Activated naive CD8-positive, alpha-beta T cell treated with anti-CD3 and anti-CD28 coated beads, Interleukin-2, amount 50 U/mL, for 16 hours (primary cell): ENCODE measurements at places on chromosomes 7 and 10.

DNA sequence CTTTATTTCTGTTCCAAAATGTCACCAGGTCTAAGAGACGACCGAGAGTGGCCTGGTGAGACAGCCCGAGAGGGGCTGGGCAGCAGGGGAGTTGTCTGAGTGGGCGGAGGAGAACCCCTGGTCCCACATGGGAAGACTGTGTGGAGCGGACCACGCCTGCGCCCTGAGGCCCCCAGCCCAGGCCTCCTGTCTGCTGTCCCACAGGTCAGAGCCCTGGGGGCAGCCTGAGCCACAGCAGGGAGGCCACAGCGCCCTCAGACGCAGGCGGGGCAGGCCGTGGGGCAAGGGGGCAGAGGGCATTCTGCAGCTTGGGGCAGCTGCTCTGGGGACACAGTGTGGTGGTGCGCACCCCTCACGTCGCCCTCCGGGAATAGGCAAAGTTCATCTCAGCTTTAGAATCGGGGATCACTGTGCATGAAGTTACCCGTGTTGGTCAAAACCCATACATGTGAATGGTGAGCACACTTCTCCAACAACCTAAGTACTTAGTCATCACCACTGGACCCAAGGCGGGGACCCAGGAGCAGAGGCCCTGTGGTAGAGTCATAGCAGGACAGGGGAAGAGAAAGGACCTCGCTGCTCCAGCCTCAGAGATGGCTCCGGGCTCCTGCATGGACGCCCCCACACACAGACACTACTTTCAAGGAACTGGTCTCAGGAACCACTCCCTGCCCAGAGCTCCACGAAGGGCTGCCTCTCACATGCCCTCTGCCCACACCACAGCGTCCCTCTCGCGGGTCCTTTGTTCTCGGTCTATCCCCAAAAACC is 214.7 kb downstream of the ELFN1 start:
- no peak for DNase-seq

GRCh38 chr10:9834434-9834833 is 1183.2 kb upstream of the CELF2 start:
- DNase-seq: no peak

DNA sequence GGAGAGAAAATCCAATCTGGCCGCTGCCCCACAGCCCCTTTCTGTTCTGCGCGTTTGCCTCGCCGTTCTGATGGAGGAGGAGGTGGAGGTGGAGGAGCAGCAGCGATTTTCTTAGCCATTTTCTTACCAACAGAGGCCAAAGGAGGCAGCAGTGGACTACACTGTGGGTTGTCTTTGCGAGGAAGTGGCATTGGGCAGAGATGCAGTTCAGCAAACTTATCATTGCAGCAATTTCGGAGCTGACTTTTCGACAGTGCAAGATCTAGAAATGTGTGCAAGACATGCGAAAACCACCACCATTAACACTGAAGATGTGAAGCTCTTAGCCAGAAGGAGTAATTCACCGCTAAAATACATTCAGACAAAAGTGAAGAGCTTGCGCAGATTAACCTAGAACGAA is 1.9 kb upstream of the ARL4A start:
- no peak for DNase-seq

GRCh38 chr7:92057375-92057774 is 76.9 kb downstream of the CYP51A1 start:
- no peak for DNase-seq

DNA sequence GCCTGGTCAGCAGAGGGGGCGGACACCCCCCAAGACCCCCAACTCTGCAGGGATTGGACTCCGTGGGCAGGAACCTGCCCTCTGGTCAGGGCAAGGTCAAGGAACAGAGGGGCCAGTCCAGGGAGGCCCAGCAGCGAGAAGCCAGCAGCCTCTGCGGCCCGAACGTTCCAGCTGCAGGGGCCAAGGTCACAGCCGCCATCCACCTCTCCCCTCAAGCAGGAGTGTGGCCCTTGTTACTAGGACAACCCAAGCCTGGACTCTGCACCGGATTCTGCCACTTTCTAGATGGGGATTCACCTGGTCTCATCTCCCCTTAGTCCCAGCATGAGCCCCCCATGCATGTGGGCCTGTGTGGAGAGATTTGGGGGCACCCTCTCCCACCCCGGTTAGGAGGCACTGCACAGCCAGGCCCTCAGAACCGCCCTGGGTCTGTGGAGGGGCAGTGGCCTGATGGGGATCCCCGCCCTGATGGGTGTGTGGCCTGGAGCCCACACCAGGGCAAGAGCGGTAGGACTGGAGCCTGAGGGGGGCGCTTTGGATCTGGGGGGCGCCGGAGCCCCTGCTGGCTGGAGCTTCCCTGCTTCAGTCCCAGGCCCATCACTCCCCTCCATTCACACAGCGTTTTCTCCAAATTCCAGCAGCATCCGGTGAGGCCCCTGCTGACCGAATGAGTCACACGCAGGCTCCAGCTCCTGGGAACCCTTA is 18.1 kb downstream of the ADGRA1 start:
- DNase-seq: no peak

DNA sequence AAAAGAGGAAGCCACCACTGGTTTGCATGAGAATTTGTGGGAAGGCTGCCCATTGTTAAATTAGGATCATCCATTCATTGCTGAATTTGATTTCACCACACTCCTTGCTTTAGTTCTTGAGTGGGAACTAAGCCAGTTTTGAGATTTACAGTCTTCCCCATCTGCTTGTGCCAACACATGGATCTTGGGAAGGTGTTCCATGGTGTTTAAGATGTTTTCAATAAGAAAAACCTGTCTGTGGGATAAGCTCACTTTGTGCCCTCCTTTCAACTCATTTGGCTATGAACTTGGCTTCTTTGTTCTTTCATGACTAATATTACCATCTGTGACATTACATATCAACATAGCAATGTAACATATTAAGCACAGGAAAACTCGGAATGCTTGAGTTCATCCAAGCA is 73.2 kb downstream of the INHBA start:
- no peak for DNase-seq

DNA sequence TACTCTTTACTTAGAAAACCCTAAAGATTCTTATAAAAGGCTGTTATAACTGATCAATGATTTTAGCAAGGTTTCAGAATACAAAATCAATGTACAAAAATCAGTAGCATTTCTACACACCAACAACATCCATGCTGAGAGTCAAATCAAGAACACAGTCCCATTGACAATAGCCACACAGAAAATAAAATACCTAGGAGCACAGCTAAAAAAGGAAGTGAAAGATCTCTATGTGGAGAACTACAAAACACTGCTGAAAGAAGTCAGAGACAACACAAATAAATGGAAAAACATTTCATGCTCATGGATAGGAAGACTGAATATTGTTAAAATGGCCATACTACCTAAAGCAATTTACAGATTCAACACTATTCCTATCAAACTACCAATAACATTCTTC is 427.0 kb downstream of the KCNMA1 start:
- DNase-seq: no peak

DNA sequence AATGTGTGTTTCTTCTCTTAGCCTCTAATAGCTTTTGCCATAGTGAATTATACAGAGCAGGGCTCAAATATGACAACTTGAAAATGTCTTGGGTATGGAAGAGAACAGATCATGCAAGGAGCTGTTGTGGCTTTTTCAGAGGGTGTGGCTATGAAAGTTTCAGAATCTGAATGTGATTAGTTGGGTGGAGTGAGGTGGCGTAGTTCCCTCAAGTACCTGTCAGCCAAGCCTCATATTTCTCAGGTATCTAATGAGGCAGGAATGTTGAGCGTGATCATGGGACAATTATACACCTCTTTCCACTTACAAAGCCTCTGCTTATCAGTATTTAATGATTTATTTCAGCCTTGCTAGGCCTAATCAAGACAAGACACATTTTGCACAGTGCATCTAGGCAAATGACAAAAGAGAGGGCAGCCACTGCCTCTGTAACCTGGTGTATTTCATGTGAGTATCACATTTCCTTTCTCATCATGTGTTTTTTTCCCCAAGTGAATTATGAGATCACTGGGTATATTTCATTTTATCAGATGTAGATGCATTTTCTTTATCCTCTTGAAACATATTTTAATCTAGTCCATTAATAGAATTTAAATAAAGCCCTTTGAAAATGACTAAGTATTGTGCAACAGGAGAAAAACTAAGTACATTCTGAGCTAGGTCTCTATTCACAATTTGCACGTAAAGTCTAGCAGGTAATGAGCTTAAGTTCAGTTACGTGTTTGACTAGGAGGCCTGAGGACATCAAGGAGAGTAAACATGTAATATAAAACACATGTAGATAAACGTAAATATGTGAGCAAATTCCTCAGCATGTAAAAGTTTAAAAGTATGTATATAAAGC is 644.4 kb upstream of the IGFBP3 start:
- DNase-seq: no peak

DNA sequence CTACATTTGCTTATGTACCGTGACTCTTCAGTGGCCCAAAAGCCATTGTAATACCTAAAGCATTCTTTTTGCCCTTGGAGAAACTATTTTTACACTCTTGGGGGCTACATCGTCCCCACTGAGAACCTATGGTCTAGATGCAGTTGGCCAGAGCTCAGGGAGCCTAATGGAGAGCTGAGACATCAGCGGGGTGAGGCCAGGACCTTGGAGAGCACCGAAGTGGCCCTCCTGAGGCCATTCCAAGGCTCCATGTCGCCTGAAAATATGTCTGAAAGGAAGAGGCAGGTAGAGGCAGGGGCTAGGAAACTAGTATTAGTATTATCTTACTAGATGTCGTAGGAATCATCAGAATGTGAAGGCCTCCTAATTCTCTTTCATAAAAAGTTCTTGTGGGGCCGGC is 4.9 kb downstream of the PKD2L1 start:
- no peak for DNase-seq

DNA sequence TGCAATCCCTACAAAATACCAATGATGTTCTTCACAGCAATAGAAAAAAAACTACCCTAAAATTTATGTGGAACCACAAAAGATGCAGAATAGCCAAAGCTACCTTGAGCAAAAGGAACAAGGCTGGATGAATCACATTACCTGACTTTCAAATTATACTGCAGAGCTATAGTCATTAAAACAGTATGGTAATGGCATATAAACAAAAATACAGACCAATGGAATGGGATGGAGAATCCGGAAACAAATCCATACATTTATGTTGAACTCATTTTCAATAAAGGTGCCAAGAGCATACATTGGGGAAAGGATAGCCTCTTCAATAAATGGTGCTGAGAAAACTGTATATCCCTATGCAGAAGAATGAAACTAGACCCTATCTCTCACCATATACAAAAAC is 18.7 kb downstream of the GSDME start:
- DNase-seq: no peak

GRCh38 chr7:45050198-45050597 is 38.6 kb downstream of the NACAD start:
- no peak for DNase-seq

GRCh38 chr10:78992333-78992732 is 76.4 kb upstream of the ZMIZ1 start:
- DNase-seq: no peak

DNA sequence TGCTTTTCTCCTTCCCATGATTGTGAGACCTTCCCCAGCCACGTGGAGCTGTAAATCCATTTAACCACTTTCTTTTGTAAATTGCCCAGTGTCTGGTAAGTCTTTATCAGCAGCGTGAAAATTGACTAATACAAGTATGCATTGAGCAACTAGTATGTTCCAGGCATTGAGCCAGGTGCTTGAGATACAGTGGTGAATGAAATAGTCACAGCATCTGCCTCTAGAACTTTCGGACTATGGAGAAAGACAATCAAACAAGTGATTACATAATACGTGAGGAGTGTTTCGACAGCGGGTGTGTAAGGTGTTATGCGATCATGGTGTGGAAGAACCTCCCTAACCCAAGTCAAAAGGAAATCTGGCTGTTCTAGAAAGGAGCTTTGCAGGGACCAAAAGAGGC is 21.6 kb upstream of the NUP205 start:
- DNase-seq: no peak

- DNase-seq: no peak
These were observed 3.2 kb upstream of the OGDH start for GRCh38 chr7:44603193-44603592.

- DNase-seq: no peak
These were observed 116.2 kb downstream of the SND1 start for GRCh38 chr7:127768241-127768640.

- DNase-seq: no peak
These were observed 66.3 kb upstream of the SP4 start for GRCh38 chr7:21361413-21362125.

- DNase-seq: no peak
These were observed 66.5 kb downstream of the RAB11FIP2 start for GRCh38 chr10:117980216-117980615.

DNA sequence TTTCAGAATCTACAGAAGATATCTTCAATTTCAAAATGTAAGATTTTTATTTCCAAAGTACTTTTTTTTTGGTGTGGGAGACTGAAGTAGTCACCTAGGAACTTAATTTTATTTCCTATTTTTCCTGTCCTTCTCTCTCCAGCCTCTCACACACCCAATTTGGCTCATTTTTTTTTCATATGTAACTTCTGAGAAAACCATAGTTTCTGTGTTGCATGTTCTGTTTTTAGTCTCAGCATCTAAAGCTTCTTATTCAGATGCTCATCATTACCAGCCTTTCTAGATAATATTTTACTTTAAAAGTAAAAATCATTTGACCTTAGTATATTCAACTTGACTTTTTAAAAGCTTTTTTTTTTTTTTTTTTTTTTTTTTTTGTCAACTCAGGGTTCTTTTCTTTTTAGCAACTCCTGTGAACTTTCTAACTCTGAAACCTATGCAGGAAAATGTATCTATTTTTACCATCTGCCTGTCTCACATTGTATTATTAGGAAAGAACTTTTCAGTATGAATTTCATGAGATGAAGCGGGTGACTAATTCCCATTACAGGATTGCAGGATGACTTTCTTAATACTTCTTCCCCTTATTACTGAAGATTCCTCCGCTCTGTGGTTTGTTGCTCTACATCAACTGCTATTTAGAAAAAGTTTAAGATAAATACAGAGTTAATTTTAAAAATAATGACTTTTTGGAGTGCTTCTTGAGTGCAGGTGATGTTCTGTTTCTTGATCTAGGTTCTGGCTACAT is 73.6 kb upstream of the LSM8 start:
- no peak for DNase-seq

DNA sequence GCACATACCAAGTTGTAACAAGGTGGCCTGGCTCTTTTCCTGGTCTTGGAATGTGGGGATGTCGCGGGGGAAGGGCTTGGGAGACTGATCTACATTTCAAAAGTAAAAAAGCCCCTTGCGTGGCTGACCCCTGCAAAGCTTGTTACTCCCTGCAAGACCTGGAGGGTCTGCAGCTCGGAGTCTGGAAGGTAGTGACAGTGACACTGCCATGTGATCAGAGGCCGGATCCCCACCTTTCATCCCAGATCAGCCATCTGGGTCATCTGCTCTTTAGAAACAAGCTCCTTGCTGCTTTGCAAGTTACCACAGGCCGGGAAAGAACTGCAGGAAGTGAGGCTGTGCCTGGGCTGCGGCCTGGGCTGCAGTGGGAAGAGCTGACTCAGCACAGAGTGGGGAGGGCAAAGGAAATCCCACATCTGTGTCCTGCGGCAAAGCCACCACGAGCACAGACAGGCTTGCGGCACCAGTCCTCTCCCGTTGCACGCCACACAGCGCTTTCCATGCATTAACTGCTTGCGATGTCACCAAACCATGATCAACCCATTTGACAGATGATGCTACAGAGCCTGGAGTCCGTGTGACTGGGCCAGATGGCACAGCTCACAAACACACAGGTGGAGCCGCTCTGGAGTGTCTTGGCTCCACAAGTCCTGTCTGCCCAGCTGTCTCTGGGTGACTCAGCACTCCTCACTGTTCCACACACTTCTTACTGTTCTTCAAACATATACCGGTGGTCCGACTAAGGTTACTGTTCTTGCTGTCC is 97.7 kb downstream of the SH3PXD2A start:
- no peak for DNase-seq

- no peak for DNase-seq
These were observed 390.6 kb downstream of the TNS3 start for GRCh38 chr7:47191316-47191715.
